ENCODE measurements at places on chromosomes 13 and 19.

DNA sequence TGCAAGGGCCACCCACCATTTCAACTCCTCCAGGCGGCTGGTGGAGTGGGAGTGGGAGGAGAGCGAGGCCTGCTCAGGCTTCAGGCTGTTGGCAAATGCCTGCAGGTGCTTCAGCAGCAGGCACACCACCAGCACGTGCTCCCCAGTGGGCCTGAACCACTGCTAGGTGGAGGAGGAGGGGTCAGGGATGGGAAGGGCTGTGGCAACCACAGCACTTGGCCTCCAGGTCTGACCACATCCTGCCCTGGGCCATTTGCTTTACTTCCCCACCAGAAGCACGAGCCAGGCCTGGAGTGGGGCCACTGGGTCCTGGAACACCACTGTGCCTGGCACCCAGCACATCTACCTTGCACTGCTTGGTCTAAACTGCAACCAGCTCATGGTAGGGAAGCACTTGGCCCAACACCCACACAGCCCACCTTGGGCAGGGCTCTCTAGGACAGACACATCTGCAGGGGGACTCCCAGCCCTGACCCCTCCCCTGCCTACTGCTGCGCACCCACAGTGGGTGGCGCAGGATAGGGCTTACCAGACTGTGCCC lies 26.2 kb downstream of the TUBA3C start:
- no peak for DNase-seq

DNA sequence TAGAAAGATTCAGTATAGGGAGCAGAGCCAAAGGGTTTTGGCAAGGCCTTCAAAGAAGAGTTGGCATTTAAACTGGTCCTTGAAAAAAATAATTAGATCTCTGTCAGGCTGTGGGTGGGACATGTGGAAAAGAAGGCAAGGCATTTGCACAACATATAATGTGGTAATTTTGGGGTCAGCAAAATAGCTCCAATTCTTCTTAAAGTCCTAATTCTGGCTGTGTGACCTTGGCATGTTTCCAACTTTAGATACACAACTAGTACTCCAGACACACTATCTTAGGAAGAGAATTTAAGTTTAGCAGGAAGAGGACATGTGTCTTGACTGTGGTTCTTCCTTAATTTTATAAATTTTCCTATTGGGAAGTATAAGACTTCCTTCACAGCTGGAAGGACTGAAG lies 206.3 kb downstream of the PCDH17 start:
- DNase-seq, result no peak

DNA sequence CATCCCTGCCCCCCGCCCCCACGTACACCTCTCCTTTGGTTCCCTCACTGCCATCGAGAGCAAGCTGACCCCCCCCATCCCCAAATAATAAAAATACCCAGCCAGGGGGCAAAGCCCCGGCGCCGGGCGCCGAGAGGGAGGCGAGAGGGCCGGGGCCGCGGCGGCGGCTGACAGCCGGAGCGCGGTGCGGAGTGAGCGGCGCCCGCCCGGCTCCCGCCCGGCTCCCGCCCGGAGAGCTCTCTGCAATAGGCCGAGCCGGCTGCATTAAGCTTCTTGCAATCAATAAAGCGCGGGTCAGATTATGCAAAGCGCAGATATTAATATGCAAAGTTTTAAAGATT lies 40.9 kb downstream of the DEDD2 start:
- no peak for DNase-seq

DNA sequence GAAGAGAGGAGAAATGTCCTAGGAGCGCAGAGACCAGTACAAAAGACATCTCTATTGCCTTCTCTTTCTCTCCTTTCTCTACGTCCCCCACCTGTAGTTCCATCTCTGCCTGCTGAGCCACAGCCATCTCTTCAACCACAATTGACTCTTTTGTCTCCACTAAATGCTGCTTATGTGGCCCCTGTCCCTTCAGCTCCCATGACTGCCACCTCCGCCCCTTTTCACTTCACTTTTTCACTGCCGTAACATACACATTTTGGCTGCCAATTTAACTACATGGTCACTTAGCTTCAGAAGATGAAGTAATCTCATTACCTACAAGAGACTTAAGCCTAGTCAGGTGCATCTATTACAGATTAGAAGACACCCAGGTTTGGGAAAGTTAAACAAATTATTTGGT lies 81.9 kb downstream of the MZT1 start:
- DNase-seq, result no peak

GRCh38 chr19:35528218-35529038 lies at the start of gene SBSN:
TSS of gene SBSN (minus strand) at chr19:35528311. CDS start at chr19:35528281, 30 bp downstream.
- DNase-seq, result no peak
